Esophagus squamous epithelium (tissue), 5 donors: ENCODE measurements at places on chromosomes 3 and 15.

- no peak for DNase-seq
These were observed 108.1 kb upstream of the RNF7 start for GRCh38 chr3:141629976-141630375.

DNA sequence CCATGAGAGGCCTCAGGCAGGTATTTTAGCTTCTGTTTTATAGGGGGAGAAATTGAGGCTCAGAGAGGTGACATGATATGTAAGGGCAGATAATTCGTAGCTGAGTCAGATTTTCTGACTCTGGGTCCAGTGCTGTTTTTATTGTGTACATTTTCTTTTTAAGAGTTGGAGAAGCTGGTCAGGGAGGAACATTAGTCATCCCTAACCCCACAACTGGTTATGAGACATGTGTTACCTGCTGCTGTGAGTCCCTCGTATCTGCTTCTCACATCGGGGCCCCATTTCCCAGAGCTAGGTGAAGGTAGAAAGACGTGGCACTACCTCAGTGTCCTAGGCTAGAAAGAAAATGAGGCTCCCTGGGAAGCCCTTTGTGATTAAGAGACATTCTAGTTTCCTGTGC lies 28.6 kb downstream of the GALNT15 start:
- DNase-seq = no peak

DNA sequence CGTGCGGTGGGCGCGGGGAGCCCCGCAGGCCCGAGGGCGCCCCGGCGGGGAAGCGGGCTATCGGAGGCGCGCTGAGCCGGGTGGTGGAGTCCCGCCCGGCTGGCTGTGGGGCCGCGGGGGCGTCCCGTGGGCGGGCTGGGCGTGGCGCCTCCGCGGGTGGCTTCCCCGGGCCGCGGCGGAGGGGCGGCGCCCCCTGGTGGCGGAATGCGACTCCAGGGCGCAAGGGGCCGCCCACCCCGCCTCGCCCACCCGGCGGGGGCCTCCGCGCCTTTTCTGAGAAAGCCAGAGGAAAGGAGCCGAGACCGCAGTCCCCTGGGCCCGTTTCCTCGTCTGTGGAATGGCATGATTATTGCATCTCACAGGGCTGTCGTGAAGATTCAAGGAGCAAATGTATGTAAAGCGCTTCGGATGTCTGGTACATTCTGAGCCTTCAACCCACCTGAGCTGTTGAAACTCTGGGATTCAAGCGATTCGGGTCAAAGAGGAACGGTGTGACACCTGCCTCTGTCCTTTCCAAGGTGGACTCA lies 31.9 kb upstream of the RAB6B start:
- no peak for DNase-seq

DNA sequence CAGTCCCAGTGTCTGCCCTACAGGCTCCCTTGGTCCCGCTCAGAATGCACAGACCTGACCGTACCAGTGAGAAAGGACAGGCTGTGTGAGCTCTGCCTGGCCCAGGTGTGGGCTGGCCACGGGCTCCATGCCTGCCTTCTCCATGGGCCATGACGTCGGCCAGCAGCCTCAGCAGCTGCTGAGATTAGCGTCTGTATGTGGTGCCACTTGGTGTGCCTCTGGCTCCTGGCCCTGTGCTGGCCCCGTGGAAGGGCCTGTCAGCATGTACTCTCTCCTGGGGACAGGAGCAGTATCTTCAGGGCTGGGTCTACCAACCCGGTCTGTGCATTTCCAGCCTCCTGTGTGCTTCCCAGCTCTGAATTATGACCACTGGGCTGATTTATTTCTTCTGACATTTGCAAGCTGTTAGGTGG lies 25.7 kb downstream of the KLF13 start:
- no peak for DNase-seq

GRCh38 chr3:150106740-150107428 lies 136.2 kb upstream of the PFN2 start:
- DNase-seq = no peak

DNA sequence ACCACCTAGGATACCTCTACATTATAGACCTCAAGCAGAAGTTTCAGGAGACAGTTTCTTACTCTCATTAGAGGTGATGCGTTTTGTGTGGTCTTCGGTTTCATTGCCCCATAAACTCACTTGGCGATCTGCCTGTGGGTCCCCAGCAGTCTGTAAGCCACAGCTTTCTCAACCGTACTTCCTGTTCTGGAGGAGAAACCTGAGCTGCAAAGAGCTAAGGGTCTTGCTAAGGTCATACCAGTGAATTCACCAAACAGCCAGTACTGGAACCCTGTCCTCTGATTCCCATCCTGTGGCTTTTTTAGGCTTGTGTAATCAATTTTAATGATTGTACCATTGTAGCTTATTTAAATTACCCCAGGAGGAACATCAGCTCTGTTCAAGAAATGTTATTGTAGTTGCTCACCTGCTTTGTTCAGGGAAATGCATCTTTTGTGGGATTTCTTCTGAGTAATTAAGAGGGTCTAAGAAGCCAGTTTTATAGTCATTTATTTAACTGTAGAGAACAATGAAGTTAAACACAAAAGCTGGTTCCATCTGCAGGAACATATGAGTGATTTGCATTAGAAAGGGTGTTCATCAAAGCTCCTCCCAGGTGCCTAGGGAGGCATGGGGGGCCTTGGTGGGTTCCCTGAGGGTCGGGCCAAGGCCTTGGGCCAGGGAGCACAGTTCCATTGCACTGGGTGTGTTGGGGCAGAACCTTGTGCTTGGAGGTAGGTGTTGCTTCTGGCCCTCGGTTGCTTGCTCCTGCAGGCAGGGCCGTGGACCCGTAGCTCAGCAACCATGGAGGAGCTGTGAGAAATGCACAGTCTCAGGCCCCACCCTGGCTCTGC lies 69.6 kb downstream of the APBA2 start:
- no peak for DNase-seq
